ENCODE measurements at places on chromosomes 11 and 22. TPM values are rescaled to one million over a fixed set of nuclear protein-coding genes. Genes with fewer than 3 reads are reported as not detected.

The CLTCL1 gene
- 10.4 TPM for total RNA-seq

DNA sequence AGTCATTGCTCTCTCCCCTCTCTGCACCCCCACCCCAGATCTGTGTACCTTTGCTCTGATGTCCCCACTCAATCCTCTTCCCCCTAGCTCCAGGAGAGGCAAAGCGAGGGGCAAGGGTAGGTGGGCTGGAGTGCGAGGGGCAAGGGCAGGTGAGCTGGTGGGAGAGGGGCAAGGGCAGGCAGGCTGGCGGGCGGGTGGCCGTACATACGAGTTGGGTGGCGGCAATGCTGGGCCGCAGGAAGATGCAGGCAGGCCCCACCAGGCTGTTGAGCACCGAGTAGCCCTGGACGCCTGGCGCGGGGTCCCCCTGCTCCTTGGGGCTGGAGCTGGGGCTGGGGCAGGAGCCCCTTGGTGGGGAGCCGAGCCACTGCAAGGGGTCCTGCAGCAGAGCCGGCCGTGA lies 908 bp downstream of the CABP2 start:
- DNase-seq, result no peak

GRCh38 chr22:20595461-20595860 lies 88.1 kb downstream of the MED15 start:
- DNase-seq, result no peak

DNA sequence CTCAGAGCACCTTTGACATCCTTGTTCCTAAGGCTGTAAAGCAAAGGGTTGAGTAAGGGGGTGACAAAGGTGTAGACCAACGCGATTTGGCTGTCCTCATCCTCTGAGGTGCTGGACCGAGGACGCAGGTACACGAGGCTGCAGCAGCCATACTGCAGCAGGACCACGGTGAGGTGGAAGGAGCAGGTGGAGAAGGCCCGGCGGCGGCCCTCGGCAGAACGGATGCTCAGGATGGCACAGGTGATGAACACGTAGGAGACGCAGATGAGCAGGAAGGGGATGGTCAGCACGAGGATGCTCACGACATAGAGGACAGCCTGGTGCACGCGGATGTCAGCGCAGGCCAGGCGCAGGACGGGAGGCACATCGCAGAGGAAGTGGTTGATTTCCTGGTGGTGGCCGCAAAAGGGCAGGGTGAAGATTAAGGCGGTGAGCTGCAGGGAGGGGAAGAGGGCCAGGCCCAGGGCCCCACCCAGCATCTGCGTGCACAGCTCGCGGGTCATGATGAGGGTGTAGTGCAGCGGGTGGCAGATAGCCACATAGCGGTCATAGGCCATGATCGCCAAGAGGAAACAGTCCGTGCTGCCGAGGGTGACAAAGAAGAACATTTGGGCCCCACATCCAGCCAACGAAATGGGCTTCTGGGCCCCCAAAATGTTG lies 632 bp downstream of the OR10Q1 start:
- no peak for DNase-seq

DNA sequence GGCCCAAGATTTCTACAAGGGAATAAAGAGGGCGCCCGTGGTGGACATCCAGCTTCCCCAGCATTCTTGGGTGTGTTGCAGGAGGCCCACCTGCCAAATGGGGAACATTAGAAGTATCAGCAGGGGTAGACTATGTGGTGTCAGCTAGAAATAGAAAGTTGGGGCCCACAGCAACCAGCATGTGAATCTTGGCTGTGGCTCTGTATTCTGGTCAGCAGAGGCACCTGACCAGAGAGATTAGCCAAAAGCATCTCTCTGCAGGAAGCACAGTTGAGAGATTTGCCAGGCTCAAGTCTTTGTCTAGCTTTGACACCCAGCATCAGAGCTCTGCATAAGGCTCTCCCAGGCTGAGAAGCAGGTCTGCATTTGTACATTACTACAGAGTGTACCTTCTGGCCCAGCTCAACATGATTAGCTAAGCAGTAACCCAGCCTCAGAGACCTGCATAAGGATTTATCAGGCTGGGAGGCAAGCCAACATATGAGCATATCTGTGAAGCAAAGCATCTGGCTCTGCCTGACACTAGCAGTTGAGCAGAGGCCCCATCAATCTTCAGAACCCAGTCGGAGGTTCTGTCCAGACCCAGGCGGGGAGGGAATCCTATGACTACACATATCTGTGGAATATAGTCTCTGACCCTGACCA lies 79.9 kb downstream of the MS4A13 start:
- DNase-seq, result no peak
